Activated naive CD4-positive, alpha-beta T cell treated with anti-CD3 and anti-CD28 coated beads, Interleukin-2, amount 50 U/mL, for 72 hours (primary cell): ENCODE measurements at places on chromosomes 16 and 17. TPM values are rescaled to one million over a fixed set of nuclear protein-coding genes. Genes with fewer than 3 reads are reported as not detected.

DNA sequence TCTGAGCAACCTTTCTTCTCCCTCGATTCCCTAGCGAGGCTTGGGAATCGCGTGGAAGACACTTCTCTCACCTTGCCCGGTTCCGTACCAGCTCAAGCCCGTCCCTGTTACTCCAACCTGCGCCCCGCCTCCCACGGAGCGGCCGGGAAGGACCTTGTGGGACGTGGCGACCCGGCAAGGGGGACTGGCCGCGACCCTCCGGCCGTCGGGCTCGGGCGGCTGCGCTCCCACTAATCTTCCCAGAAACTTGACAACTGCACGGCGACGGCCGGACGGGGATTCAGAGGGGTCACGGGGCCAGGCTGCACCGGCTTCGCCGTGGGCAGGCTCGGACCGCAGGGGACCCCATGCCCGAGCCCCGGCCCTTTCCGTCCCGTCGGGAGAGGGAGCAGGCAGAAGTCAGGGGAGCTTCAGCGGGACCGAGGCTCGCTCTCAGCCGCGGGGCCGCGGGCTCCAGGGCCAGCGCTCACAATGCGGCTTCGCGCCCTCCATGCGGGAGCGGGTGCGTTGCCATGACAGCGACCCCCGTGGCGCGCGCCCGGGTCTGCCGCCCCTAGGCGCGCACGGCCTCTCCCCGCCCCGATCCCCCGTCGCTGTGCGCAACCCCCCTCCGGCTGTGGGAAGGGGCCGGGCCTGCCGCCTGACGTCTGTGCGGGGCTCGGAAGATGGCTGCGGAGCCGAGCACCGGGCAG is at the start of gene SGSM2:
SGSM2 (plus strand) TSS at position 650 of the 692 bp plus-strand sequence. CDS start 188 bp downstream, outside the sequence.
- DNase-seq: peak; percentile 61

GRCh38 chr17:1861391-1862010 is 31.7 kb downstream of the RPA1 start:
- DNase-seq: no peak

DNA sequence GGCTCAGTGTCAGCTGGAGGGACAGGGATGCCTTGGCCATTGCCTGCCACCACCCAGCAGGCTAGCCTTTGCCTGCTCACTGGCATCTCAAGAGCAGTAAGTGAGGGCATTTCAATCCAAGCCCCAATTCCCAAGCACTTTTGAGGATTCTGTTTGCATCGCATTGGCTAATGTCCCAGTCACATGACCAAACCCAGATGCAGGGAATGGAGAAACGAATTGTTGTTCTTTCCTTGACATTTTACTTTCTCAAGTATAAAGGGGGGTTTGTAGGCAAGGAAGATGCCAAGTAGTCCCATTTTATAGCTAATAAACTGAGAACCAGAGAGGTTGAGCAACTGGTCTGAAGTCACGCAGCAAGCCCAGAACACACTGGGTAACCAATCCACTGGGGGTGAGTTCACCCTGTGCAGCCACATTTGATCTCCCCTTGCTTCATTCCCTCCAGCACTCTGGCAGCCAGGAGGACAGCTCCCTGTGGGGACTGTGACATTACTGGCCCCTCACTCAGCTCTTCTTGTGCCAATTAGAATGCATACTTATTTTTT is 193.8 kb upstream of the CACNG3 start:
- DNase-seq: no peak

- DNase-seq: peak; percentile 64
These were observed 10.3 kb downstream of the NLRC5 start for GRCh38 chr16:56999409-57000270.

Gene G6PC1
- total RNA-seq: not detected

Gene FNDC8
- not detected for total RNA-seq

Gene CNGB1
- 0.51 TPM for total RNA-seq
